Activated naive CD8-positive, alpha-beta T cell treated with anti-CD3 and anti-CD28 coated beads for 36 hours (primary cell): ENCODE measurements at places on chromosomes 13 and 19.

DNA sequence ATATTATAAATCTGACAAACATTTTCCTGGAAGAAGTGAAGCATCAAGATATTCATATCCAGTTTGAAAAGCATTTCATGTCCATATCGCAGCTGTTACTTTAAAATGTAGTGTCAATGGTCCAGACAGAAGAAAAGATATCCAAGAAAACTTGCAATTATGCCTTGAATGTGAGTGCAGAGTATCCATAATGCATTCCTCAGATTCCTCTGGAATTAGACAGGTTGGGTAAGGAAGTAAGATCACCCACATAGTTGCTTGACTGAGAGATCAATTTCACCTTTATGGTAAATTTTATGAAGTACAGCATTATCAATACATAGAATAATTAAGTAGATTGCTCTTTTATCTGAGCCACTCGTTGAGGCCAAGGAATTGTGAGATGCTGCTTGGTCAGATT lies 327.0 kb upstream of the SLITRK5 start:
- no peaks in the 10 kb centered on the region for H3K4me1 ChIP-seq
- H3K36me3 ChIP-seq = no peaks in the 10 kb centered on the region
- H3K27me3 ChIP-seq = no peaks in the 10 kb centered on the region
- H3K4me3 ChIP-seq = no peak overlapping the region
- H3K27ac ChIP-seq = no peak overlapping the region

GRCh38 chr19:17618936-17619335 lies 63.5 kb downstream of the COLGALT1 start:
- peaks cover 47% of the 10 kb centered on the region for H3K27me3 ChIP-seq
- no peak overlapping the region for H3K27ac ChIP-seq
- no peak for DNase-seq
- no peak overlapping the region for H3K4me3 ChIP-seq

GRCh38 chr19:5572556-5573286 lies 5.0 kb upstream of the TINCR start:
- H3K4me3 ChIP-seq = no peak overlapping the region
- H3K27me3 ChIP-seq = peaks cover 13% of the 10 kb centered on the region
- peaks cover 2% of the 10 kb centered on the region for H3K36me3 ChIP-seq
- peaks cover 2% of the 10 kb centered on the region for H3K4me1 ChIP-seq
- no peak for DNase-seq
- no peak overlapping the region for H3K27ac ChIP-seq

- H3K4me3 ChIP-seq = no peak overlapping the region
- no peak for DNase-seq
- no peak overlapping the region for H3K27ac ChIP-seq
- peaks cover 5% of the 10 kb centered on the region for H3K4me1 ChIP-seq
- no peaks in the 10 kb centered on the region for H3K27me3 ChIP-seq
- no peaks in the 10 kb centered on the region for H3K36me3 ChIP-seq
Measured at GRCh38 chr13:79775830-79776229, 294.9 kb downstream of the NDFIP2 start.

DNA sequence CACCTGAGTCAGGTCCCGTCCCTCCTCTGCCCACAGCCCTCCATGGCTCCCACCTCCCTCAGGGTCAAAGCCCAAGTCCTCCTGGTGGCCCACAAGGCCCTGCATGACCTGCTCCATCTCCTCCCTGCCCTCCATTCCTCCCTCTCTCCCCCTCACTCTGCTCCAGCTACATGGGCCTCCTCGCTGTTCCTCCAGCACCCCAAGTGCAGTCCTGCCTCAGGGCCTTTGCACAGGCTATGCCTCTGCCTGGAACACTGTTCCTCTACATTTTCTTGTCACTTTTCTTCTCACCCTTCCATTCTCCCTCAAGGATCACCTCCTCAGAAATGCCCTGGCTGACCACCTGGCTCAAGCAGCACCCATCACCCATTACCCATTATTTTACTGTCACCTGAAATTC lies 41.5 kb downstream of the PTPRS start:
- no peak for DNase-seq
- H3K36me3 ChIP-seq = no peaks in the 10 kb centered on the region
- H3K4me3 ChIP-seq = no peak overlapping the region
- H3K27ac ChIP-seq = no peak overlapping the region

- no peak overlapping the region for H3K4me3 ChIP-seq
- peak; percentile 34 for DNase-seq
- H3K36me3 ChIP-seq = no peaks in the 10 kb centered on the region
- peaks cover 22% of the 10 kb centered on the region for H3K4me1 ChIP-seq
Measured at GRCh38 chr19:46489445-46490272, 6.0 kb downstream of the PNMA8B start.

DNA sequence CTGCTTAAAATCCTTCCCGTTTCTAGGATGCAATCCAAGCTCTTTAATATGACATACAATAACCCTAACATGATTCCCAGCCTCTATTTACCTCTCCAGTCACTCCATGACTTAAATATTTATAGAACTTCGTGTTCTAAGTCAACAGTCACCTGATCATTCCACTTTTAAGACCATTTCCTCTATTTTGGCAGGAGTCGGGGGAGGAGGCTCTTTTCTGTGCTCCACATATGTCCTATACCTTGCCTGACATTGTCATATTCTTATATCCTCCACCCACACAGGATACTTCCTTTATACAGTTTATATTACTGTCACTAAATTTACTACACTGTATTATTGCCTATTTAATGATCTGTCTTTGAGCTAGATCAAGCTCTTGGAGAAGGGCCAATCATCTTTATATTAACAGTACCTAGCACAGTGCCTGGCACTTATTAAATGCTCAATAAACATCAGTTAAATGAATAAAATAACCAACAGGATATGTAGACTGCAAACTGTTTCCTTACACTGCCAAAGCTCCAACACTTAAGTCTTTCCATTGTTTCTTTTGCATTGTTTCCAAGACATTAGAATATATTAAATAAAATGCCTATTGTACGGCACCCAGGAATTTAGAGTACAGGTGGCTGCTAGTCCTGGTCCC lies 2.7 kb downstream of the ARGLU1 start:
- DNase-seq = no peak
- H3K36me3 ChIP-seq = peaks cover 38% of the 10 kb centered on the region
- H3K4me3 ChIP-seq = peak overlapping the region; percentile 92
- H3K4me1 ChIP-seq = peaks cover 58% of the 10 kb centered on the region
- no peaks in the 10 kb centered on the region for H3K27me3 ChIP-seq

GRCh38 chr13:110073982-110074381 lies 233.0 kb downstream of the COL4A1 start:
- no peaks in the 10 kb centered on the region for H3K36me3 ChIP-seq
- peaks cover 16% of the 10 kb centered on the region for H3K27me3 ChIP-seq
- no peaks in the 10 kb centered on the region for H3K4me1 ChIP-seq
- no peak overlapping the region for H3K27ac ChIP-seq
- DNase-seq = no peak
- H3K4me3 ChIP-seq = no peak overlapping the region

DNA sequence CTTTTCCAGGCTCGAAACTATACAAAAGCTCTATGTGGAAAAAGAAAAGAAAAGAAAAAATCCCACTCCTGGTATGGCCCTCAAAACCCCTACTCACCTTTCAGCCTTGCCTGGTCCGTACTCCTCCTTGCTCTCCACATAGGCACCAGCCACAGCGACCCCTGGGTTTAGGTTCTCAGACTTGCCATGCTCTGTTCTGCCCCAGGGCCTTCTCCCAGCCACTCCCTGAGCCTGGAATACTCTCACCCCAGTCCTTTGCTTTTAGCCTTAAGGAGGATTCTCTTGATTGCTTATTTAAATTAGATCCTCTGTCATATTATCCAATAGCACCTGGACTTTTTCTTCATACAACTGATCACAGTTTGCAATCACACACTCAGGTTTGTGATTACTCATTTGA lies 522.5 kb downstream of the DIAPH3 start:
- no peaks in the 10 kb centered on the region for H3K27me3 ChIP-seq
- DNase-seq = no peak
- H3K4me3 ChIP-seq = no peak overlapping the region
- no peak overlapping the region for H3K27ac ChIP-seq
- H3K4me1 ChIP-seq = no peaks in the 10 kb centered on the region

DNA sequence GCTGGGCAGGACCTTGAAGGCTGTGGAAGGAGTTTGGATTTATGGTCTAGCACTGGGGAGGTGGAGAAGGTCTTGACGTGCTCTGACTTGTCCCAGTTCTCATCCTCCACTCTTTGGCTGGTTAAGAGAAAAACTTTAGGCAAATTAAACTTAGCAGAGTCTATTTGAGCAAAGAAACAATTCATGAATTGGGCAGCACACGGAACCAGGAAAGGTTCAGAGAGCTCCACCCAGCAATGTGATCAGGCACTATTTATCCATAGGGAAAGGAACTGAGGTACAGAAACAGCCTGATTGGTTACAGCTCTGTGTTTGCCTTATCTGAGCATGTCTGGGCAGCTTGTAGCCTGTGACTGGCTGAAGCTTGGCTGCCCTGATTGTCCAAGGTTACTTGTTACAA lies 45.4 kb upstream of the CYP2B6 start:
- H3K27me3 ChIP-seq = peaks cover 8% of the 10 kb centered on the region
- H3K27ac ChIP-seq = no peak overlapping the region
- H3K4me1 ChIP-seq = no peaks in the 10 kb centered on the region
- no peaks in the 10 kb centered on the region for H3K36me3 ChIP-seq
- H3K4me3 ChIP-seq = no peak overlapping the region

DNA sequence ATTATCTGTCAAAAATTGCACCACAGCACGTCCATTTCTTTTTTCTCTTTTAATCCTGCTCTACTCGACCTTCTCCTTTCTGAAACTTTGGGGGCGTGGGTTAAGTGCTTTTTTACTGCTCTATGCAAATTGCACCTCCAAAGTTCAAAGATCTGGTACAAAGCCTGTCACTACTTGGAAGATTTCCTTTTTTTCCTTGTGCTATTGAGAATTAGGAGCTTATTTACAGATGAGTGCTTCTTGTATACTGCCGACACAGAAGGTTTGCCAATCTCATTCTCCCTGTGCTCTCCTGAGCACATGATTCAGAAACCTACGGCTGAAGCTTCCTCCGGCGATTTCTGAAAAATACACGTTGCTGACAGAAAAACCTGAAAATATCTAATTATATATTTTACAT lies 94.8 kb downstream of the TEX29 start:
- no peaks in the 10 kb centered on the region for H3K36me3 ChIP-seq
- peaks cover 12% of the 10 kb centered on the region for H3K27me3 ChIP-seq
- no peak overlapping the region for H3K27ac ChIP-seq

DNA sequence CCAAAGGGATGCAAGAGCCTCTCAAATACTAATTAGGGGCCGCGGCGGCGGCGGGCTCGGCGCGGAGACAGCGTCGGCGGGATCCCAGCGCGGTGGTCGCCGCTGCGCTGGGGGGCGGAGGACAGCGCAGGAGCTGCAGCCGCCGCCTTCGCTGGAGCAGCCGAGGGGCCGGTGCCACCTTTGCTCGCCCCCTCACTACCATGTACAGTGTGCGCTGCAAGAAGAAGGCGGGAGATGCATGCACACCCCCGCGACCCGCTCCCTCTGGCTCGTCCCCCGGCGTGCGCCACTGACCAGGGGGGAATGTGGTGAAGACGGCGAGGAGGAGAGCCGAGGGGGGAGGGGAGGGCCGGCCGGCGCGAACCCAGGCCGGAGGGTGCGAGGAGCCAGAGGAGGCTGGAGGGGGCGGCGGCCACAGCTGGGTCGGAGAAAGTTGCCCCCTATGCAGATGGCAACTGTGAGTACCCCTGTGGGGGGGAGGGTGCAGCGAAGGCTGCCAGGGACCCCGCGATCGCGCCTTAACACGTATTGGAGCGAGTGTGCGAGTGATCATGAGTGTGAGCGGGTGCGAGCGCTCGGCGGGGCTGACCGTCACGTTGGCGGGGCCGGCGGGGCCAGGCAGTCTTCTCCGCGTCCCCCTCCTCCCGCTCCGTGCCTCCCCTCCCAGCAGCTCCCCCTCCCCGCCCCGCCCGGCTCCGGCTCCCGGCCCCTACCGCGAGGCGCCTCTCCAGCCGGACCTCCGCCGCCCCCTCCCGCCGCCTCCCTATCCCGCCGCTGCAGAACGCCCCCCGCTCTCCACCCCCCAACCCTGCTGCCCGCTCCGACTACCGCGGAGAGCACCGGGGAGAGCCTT lies 808 bp downstream of the SLITRK5 start:
- peaks cover 14% of the 10 kb centered on the region for H3K4me1 ChIP-seq
- H3K4me3 ChIP-seq = peak overlapping the region; percentile 63
- no peaks in the 10 kb centered on the region for H3K36me3 ChIP-seq
- H3K27ac ChIP-seq = no peak overlapping the region

DNA sequence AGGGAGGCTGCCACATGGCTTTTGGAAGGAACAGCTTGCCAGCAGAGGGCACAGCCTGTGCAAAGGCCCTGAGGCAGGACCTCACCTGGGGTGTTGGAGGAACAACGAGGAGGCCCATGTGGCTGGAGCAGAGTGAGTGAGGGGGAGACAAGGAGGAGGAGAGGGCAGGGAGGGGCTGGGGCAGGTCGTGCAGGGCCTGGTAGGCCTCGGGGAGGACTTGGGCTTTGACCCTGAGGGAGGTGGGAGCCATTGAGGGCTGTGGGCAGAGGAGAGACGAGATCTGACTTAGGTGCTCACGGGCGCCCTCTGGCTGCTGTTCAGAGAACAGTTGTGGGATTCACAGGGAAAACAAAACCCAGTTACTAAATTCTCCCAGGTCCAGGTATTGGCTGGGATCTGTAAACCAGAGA lies 25.2 kb downstream of the ZNRF4 start:
- H3K27me3 ChIP-seq = peaks cover 60% of the 10 kb centered on the region
- peak; percentile 13 for DNase-seq
- peaks cover 3% of the 10 kb centered on the region for H3K4me1 ChIP-seq
- H3K4me3 ChIP-seq = no peak overlapping the region
- no peaks in the 10 kb centered on the region for H3K36me3 ChIP-seq

DNA sequence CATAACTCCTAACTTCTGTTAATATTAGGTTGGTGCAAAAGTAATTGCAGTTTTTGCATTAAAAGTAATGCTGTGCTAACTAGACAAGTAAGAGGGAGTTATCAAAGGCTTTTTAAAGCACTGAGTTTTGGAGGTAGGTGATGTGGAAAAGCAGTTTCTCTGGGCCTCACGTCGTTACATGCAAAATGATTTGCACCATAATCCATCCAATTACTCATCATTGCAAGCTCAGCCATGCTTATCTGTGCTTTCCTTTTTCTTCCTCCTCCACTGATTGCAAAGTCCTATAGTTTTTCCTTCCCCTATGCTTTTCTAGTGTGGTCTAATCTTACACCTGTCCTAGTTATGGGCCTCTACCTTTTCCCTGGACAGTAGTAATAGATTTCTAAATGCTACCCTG lies 35.4 kb upstream of the INTS6 start:
- peaks cover 7% of the 10 kb centered on the region for H3K27me3 ChIP-seq
- H3K27ac ChIP-seq = no peak overlapping the region
- H3K4me1 ChIP-seq = no peaks in the 10 kb centered on the region
- no peak overlapping the region for H3K4me3 ChIP-seq
